ENCODE measurements at places on chromosomes 2 and 18.

- DNase-seq, result no peak
Observed at GRCh38 chr2:112639936-112640335, 5.8 kb upstream of the SLC20A1 start.

DNA sequence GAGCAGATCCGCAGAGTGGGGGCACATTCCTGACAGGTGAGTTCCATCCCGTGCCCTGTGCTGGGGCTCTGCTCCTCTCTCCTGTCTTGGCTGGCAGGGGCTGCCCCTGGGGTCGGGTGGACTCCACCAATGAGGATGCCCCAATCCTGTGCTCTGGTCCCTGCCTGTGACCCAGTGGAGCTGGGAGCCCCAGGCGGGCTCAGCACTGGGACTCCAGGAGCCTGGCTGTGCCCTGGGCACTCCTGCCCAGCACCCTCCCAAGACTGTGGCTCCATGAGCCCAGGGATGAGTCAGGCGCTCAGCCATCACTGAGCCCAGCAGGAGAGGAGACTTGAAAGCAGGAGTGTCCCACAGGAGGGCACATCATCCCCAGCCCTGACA is 53.9 kb downstream of the MBP start:
- no peak for DNase-seq

- no peak for DNase-seq
Observed at GRCh38 chr2:27177441-27178351, 28.9 kb downstream of the TCF23 start.

DNA sequence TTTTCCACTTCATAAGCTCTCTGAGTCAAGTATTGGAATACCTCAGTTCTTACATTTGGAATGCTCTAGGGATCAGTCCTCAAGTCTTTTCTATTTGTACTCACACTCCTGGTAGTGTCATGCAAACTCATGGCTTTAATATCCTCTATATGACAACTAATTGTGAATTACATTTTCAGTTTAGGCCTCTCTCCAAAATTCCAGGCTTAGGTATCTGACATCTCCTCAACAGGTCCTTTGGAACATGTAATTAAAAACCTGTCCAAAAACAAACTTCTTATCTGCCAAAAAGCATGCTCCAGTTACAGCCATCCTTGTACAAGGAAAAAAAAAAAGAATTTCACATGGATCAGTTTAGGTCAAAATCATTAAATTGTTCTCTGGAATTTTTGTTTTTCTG is 1336.2 kb upstream of the NRXN1 start:
- no peak for DNase-seq

GRCh38 chr2:197675711-197676188 is 363 bp upstream of the RFTN2 start:
- DNase-seq, result no peak

GRCh38 chr2:146003337-146003736 is 1483.4 kb upstream of the ZEB2 start:
- no peak for DNase-seq

DNA sequence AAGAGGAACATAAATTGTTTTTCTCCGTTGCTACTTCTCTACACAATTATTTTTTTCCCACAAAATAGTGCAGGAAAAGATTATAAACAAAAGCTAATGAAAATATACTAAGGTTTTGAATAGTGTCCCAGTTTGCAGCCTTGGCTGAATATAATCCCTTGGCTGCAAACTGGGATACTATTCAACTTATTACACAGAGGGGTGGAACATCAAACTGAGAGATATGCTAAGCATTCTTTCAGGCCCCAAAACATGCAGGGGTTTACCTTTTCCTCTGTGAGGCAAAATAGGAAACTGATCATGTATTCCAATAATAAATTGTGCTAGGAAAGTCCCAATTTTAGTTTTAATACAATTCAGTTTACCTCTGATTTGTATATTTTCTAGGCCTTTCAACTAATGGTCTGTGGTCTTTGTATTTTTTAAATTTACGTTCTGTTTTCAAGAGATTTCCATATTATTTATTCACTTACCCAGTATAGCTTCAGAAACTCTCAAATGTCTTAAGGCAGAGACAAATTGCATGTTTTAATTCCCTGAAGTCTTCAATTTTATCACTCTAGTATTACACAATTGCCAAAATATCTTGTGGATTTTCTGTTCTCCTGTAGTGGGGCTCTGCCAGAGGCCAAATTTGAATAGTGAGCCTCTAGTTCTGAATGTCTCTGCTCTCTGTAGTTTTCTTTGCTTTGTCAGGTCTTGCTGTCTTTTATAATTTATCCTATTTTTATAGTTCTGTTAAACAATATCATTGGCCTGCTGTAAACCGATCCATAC is 63.9 kb downstream of the PPP1R1C start:
- no peak for DNase-seq

- DNase-seq, result no peak
Observed at GRCh38 chr2:54830546-54830945, 107.1 kb downstream of the EML6 start.

DNA sequence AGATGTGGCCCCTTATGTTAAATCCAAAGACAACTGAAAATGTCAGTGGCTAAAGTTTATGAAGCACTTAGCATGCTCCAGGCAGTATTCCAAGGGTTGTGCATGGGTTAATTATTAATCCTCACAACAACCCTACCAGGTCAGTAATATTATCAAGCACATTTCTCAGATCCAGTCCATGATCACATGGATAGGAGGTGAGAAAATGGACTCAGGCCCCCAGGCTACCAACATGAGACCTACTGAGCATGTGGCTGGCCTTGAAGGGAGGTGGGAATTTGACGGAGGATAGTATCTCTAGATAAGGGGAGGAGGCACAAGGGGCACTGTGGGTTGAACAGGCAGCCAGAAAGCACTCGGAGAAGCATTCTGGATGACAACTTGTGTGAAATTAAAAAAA is 412.0 kb downstream of the MEIS1 start:
- no peak for DNase-seq

GRCh38 chr18:12748671-12749070 is 45.8 kb downstream of the PSMG2 start:
- no peak for DNase-seq

DNA sequence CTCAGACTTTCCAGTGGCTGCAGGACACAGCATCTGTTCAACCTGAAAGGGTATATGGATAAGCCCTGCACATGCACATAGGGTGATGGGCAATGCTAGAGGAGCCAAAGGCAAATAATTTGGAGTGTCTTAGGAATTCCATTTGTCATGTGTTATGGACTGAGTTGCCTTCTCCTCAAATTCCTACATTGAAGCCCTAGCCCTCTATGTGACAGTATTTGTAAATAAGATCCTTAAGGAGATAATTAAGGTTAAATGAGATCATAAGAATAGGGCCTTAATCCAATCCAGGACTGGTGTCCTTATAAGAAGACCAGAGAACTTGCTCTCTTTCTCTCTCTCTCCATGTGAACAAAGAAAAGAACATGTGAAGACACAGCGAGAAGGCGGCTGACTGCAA is 42.9 kb upstream of the CREG2 start:
- no peak for DNase-seq

DNA sequence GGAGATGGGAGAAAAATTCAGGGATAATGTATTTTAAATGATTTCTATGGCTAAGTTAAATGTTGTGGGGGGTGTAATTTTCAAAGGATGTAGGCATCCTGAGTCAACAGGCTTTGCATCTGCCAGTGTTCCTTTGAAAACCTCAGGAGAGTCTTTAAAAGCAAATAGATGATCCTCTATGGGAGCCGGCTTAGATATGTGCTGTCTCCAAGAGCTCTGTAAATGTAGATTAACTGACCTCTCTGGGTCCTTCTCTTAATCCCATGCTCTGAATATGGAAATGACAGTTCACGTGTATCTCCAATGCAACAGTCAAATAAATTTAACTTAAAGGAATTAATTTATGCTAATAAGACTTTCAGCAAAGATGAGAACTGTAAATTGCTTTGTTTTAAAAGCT is 292.7 kb downstream of the ERBB4 start:
- DNase-seq, result no peak

DNA sequence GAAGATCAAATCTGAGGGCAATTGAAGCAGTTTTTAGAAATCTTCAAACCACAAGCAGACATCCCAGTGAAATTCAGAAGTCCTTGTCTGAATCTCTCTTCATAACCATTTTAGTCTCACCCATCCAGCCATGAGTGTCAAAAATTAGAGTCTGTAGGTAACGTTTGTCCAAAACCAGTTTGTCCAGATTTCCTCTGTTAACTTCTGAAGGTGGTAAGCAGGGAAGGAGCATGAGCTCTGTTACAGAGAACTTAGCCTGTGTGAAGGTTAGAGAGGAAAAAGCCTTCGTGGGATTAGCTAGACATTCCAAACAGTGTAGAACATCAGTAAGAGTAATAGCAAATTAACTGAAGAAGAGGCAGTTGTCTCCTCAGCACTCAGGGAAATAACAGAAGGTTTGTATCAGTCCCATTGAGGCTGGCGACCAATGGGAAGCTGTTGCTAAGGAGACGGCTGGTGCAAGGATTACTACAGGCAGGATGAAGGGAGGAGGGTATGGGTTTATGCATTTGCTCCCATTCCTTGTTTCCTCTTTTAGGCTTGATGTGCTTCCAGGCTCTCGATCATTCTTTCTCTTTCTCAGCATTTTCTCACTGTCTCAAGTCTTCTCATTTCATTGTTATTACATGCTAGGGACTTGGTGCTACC is 8.7 kb upstream of the GPR155 start:
- no peak for DNase-seq

GRCh38 chr2:96107708-96108065 is 8.7 kb downstream of the ADRA2B start:
- no peak for DNase-seq

GRCh38 chr2:174591740-174592139 is 5.9 kb downstream of the WIPF1 start:
- DNase-seq, result no peak

GRCh38 chr2:99865818-99866676 is 276.3 kb downstream of the AFF3 start:
- DNase-seq, result no peak

GRCh38 chr2:27727257-27727656 is 44.3 kb upstream of the MRPL33 start:
- DNase-seq, result no peak

DNA sequence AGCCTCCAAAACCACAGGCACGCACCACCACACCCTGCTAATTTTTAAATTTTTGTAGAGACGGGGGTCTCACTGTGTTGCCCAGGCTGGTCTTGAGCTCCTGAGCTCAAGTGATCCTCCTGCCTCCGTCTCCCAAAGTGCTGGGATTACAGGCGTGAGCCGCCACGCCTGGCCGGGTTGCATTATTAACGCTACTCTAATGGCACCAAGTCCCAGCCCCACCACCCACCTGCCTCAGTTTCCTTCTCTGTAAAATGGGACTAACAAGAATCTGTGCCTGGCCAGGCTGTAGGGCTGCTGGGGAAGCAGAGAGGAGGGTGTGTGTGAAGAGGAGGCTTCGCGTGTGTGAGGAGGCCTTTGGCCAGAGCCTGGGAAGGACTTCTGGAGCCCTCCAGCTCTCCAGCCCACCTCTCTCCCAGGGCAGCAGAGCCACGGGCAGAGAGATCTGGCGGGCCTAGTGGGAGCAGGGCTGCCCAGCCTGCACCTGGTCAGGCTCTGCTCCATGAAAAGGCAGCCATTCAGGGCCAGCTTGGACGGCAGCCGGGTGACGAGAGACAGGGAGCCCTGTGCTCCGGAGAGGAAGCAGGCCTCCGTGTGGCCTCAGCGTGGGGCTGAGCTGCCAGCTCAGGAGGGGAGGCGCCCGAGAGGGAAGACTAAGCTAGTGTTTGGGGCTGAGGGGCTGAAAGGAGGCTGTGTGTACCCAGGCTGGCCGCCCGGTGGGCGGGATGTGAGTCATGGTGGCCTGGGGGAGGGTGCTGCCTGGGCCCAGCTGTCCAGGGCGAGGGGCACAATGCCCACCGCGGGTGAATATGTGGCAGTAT is 7.4 kb upstream of the B3GNT7 start:
- DNase-seq, result no peak

DNA sequence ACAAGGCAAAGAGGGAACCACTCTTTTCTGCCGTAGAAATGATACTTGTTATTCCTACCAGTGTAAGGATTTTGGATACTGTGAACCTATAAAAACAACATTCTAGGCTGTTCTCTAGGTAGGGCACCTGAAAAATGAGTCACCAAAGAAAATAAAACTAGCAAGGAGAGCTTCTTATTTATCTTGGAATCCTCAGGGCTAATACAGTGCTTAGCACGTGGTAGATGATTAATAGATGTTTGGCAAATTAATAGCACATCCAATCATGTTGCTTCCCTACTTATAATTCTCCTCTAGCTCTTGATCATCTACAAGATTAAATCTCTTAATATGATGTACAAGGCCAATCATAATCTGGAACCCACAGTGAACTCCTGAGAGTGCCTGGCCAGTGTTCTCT is 73.1 kb downstream of the AAK1 start:
- no peak for DNase-seq
